Activated CD8-positive, alpha-beta memory T cell treated with anti-CD3 and anti-CD28 coated beads, Interleukin-2, amount 50 U/mL, for 4 hours (primary cell): ENCODE measurements at places on chromosomes 2 and 18.

DNA sequence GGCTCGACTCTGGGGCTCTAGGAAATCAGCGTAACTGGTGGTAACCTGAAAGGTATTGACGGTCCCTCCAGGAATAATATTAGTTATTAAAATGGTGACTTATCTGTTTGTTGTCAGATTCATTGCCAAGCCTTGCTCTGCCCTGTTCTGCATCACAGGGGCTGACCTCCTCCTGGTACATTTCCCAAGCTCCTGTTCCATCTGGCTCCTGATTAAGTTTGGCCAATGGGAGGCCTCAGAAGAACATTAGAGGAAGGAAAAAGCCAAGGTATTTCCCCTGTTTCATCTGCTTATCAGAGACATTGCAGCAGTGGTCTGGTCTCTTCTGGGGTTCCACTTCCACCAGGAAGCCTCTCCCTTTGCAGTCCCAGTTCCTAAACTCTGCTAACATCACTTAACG is 527.0 kb downstream of the TNS1 start:
- no peak for DNase-seq

GRCh38 chr18:77177009-77177408 is 44.4 kb upstream of the MBP start:
- no peak for DNase-seq

DNA sequence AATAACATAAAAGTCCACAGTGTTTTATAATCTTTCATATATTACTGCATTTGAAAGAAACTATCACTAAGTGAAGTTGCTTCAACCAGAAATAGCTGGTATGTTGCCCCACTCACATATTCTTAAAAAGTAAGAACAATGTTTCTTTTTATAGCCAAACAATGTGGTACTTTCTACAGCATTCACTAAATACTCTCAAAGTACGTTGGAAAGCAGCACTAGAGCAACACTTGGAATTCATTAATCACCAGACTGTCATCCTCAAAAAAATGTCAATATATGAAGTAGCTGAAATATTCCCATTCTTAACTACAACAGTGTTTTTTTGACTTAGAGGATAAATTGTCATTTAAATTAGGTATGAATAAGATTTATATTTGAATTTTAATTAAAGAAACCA is 32.8 kb downstream of the COBLL1 start:
- DNase-seq = no peak

DNA sequence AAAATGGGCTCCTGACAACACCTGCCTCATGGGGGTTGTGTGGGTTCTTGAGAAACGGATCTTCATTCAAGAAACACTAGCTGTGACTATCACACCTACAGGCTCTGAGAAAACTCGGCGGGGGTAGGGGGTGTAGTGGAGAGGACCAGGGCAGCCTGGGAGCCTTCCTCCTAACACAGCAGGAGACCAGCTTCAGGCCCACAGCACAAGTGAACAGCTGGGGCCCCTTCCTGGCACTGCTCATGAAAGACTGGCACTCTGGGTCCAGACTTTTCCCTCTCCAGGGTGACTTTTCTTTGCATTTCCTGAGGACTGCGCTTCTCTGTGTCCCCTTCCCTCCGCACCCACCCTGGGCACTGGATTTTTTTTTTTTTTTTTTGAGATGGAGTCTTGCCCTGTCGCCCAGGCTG is 7.2 kb upstream of the SEMA4C start:
- no peak for DNase-seq

DNA sequence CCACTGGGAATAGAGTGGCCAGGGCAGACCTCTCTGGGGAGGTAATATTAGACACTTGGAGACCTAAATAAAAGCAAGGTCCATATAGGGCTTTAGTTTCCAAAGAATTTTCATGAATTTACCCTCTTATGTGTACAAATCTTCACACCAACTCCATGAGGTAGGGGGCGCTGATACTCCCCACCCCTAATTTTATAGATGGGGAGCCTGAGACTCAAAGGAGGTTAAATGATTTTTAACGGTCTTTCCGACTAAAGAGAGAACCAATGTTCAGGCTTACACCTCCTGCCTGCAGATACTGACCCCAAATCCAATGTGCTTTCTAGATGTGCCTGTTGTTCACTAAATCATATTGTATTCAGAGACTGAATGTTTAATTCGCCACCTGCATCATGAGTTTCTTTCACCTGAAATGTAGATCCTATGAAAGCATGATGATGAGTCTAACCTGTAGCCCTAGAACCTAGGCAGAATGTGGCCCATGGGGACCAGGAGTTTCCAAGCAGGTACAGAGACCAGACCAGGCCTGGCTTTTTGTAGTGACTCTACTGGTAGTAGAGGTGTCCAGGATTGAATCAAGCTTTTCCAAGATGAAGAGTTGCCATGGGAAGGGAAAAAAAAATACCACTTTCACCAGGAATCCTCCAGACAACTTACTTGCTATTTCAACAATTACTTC is 16.8 kb upstream of the PAX3 start:
- no peak for DNase-seq

- DNase-seq = peak; percentile 15
These were observed 682 bp upstream of the LNPK start for GRCh38 chr2:176002688-176003210.

DNA sequence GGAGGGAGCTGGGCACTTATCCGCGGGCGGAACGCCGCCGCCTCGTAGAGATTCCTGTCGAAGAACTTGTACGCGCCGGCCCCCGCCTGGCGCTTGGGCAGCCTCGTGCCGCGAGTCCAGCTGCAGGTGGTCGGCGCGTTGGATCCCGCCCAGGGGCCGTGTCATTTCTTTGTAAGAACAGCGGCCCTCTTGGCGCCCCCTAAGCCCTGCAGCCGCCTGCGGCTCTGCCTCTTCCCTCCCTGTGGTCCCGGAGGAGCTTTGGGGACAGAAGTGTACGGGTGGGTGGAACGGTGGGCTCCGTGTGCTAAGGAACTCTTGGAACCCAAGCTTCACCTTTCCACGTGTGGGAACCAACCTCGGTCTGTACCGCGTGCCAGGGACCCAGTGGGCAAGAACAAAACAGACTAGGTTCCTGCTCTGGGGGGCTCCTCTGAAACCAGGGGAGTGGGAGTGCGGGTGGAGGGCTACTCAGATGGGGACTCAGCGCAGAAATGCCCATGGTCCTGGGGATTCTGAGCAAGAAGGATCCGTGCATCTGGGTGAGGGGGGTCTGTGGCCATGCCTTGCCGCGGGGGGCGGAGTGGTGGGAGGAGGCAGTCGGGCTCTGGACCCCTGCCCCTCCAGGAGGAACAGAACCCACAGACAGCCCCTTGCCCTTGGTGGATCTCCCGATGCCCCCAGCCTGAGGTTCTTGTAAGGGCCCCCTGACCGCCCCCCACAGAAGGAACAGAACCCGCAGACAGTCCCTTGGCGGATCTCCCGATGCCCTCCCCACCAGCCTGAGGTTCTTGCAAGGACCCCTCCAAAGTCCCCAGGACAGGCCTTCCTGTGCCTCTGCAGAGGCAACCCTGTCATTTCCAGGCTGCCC is 1.5 kb downstream of the GPC1 start:
- no peak for DNase-seq

- no peak for DNase-seq
These were observed 25.0 kb upstream of the DDX18 start for GRCh38 chr2:117789505-117789904.

- no peak for DNase-seq
These were observed 323.3 kb downstream of the ZNF804A start for GRCh38 chr2:184921676-184922075.

DNA sequence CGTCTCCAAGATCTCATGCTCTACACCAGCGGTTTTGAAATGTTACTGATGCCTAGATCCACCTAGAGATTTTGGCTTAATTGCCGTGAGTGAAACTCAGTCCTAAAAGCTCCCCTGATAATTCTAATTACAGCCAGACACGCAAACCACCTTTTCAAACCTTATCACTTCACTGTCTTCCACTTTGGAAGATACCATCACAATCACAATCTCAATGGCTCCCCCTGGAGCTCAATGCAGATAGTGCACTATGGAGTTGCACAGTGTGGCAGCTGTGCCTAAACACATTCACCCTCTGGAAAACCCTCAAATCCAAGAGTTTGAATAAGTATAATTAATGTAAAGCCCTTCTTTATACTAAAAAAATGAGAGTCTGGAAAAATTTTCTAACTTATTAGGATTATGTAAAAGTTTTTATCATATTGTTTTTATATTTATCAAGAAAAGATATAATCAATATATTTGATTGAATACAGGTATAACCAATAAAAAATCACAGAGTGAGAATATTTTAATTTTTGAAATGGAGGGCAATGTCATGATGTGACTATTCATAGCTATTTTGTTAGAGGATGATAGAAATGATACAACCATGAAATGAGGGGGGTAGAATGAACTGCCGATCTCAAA is 102.9 kb upstream of the SLC8A1 start:
- peak; percentile 29 for DNase-seq

- no peak for DNase-seq
These were observed 138.6 kb downstream of the BCL2 start for GRCh38 chr18:63180971-63181376.

DNA sequence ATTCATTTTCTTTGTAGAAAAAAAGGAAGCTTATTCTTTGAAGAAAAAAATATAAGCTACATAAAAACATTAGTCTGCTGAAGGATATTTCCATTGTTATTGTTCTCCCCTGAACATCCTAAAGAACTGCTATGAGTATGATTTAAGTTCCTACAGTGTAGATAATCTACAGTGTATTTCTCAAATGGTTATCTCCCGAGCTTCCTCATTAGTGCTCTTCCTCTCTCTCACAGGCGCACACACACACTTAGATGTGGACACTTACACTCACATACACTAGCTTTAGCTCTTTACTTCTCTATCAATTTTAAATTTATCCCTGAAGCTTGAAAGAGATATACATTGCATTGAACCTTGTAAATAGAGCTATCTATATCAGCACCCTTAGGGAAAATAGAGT is 681.0 kb downstream of the KCNJ3 start:
- no peak for DNase-seq

- no peak for DNase-seq
These were observed 220.3 kb upstream of the NRP2 start for GRCh38 chr2:205461678-205462665.

DNA sequence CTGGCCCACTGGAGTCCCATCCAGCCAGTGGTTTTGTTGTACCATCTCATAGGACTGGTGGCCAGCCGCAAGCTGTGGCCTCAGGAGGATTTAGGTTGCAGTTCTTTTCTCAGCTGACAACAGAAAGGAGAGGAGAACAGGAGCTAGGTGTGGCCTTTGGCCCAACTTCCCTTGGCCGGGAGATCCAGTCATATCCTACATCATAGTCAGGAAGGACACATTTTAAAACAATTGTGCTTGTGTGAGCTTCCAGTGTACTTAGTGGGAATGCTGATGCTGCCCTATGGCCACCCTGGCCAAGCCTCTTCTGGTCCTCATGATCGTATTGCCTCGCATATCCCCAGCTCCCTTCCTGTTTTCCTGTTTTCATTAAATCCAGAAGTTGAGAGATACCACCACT is 98.1 kb downstream of the WDSUB1 start:
- DNase-seq = no peak

GRCh38 chr2:137220438-137220993 is 455.2 kb downstream of the THSD7B start:
- DNase-seq = no peak

- DNase-seq = no peak
These were observed 7.2 kb upstream of the RAB12 start for GRCh38 chr18:8602040-8602439.

GRCh38 chr2:204282081-204282480 is 263.2 kb upstream of the PARD3B start:
- no peak for DNase-seq

DNA sequence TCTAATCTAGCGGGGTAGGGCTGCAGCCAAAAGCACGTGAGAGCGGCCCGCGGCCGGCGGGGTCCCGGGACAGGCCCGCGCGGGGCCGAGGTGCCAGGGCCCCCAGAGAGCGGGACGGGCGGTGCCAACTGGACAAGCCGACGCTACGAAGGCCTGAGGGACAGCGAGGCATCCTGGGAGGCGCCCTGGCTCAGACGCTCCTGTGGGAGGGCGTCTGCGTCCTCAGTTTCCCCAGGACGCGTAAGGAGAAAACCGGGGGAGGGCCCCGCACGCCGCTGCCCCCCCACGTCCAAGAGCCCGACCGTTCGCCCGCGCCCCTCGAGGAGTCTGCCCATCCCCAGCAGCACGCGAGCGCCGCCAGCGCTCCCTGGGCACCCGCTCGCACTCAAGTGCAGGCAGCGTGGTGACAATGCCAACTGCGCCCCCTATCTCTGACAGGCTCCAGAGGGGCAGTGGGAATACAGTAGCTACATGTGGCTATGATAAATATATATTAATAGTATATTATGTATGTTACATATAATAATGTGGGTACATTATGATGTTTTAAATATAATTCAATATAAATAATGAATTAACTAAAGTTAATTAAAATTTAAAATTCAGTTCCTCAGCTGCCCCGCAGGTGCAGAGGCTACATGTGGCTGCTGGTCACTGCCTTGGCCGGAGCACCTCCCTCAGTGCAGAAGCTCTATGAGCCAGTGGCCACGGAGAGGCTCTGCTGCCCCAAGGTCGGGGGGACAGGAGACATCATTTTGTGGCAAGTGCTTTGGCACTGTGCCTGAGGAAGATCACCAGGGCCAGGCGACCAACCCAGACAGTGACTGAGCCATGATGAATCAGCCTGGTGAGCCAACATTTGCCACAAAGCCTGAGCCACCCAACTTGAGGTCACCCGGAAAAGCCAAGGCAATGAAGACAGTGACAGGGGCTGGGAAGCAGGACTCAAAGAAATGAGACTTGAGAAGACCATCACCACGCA is 5.5 kb upstream of the SFT2D3 start:
- DNase-seq = no peak

DNA sequence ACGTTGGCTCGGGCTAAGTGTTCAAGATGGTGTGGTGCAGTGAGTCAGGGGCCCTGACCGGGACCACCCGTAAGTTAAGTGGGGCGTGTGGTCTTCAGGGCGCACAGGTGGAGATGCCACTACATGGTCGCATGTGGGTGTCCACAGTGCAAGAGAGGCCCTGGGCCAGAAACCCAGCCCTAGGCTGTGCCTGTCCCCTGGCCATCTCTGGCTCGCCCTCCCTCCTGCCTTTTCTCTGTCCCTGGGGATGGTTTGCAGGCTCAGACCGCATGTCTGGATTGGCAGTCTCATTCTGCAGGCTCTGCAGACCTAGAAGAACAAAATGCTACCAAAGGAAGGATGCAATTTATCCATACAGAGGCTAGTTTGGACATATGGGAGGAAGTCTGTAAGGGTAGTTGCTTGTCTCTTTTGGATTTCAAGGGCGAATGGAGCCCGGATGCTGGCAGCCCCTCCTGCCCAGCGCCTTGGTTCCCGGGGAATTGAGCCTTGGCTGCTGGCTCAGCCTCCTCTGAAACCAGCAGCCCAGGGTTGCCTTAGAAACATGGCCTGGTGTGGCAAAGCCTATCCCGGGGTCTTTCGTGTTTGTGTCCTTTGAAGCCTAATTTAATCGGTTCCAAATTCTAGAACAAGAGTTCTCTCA is 417.5 kb upstream of the HS6ST1 start:
- DNase-seq = no peak

- DNase-seq = no peak
These were observed 268.1 kb upstream of the CXCR4 start for GRCh38 chr2:136386046-136386445.

DNA sequence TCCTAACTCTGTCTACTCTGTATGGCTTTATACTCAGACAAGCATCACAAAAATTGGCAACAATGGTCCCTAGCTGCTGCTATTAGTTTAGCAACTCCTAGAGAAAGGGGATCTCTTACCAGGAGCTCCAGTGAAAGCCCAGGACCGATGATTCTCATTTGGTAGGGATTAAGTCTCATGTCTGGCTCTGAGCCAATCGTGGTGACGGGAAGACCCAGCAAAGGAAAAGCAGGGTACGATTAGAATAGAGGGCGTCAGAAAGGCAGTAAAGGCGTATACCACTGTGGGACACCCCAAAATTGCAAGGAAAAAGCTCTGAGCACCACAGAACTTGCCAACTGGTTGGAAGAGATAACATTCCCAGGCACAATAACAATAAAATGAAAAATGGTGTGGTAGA is 129.5 kb downstream of the MTCL1 start:
- no peak for DNase-seq
